ENCODE measurements at places on chromosomes 16 and 17.

DNA sequence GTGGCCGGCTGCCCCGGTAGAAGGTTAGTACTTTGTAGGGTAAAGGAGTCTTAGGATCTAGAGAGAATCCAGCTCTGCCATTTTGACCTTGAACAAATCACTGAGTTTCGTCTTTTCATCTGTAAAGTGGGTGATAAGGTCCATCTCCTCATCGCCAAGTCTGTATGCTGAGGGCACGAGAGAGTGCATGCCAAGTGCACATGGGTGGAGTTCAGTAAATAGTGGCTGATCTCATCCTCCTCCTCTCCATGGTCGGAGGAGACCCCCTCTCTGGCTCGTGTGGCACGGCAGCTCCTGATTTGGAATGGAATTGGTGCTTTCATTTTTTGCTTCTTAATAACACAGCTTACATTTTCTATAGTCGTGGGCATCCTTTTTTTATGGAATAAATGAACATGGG lies 30.7 kb downstream of the MYH3 start:
- no peak for DNase-seq

GRCh38 chr17:10757647-10758046 lies 27.8 kb upstream of the TMEM220 start:
- DNase-seq: no peak

- DNase-seq: peak; percentile 84
Measured at GRCh38 chr17:49575679-49576087, at the start of gene NXPH3. TSS of gene NXPH3 (plus strand) at chr17:49575871. CDS start at chr17:49576220, 349 bp downstream.

DNA sequence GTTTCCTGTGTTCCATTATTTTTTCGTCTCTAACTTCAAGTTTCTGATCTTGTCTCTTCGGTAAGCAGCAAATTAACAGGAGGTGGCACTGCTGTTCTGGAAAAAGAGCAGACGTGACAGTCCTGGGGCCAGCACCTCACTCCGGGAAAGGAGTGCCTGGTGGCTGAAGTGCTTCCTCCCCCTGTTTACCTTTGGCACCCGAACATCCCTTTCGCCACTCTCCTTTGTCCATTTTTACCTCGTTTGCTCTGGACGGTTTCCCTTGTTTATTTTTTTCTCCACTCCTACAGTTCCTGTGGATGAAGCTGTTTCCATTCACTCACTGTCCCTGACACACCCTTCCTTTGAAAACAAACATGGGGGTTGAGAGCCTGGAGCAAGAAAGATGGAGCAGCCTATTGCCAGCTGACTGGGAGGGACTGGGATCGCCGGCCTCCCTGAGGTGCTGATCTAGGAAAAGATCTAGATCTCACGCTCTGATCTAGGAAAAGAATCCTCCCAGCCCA lies 12.6 kb downstream of the SAP30BP start:
- DNase-seq: no peak

DNA sequence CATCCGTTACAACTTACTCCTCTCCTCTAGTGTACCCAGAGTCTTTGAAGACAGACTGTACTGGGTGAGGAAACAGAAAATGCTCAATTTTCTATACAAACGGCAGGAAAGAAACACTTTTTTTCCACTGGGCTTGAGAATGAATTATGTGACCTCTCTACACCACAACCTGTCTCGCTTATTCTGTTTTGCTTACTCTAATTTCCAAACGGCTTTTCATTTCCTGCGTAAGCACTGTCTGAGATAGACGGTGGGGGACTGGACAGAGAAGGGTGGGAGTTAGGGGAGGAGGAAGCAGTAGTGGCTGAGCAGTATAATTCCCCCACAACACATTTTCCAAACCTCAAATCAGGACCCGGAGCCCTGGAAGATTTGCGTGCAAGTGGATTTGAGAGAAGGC lies 191.4 kb upstream of the SDK2 start:
- no peak for DNase-seq

DNA sequence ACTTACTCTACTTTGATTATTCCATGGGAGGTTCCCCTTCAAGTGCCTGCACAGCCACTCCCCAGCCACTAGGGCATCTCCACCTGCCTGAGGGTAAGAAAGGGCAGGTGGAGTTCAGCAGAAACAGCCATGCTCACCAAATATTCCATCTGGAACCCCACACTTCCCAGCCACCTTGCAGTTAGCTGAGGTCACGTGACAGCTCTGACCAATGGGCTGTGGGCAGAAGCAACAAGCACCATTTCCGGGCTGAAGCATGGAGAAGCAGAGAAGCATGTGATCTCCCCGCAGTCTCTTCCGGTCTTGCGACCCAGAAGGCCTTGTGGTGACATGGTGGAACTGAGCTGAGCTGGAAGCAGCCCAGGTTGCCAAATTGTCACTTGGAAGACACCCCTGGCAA lies 108.6 kb downstream of the CCT6B start:
- no peak for DNase-seq

DNA sequence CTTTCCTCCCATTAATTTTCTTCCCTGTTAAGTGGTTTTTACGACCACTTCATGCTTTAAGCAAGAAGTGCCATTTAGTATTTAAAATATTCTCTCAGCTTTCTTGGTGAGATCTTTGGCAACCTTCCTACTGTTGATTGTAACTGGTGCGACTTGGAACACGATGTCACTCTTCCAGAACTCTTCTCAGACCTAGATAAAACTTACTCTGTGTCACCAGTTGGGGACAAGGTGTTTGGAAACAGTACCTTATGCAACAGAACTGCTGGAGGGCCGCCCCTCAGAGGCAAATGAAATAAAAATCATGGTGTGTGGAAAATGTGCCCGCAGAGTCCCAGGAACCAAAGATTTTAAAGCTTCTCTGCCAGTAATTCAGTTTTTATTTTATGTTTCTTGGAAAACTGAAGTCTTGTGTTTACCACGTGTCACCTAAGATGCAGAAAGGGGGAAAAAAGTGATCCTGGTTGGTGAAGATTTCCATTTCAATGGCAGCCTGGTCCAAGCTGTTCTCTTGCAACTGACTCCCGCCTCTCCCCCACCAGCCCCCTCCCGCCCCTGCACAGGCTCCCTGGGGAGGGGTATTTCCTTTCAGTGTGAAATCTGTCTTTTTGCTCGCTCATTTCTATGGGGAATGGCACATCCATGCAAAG lies 7.2 kb upstream of the HSD11B2 start:
- DNase-seq: no peak

DNA sequence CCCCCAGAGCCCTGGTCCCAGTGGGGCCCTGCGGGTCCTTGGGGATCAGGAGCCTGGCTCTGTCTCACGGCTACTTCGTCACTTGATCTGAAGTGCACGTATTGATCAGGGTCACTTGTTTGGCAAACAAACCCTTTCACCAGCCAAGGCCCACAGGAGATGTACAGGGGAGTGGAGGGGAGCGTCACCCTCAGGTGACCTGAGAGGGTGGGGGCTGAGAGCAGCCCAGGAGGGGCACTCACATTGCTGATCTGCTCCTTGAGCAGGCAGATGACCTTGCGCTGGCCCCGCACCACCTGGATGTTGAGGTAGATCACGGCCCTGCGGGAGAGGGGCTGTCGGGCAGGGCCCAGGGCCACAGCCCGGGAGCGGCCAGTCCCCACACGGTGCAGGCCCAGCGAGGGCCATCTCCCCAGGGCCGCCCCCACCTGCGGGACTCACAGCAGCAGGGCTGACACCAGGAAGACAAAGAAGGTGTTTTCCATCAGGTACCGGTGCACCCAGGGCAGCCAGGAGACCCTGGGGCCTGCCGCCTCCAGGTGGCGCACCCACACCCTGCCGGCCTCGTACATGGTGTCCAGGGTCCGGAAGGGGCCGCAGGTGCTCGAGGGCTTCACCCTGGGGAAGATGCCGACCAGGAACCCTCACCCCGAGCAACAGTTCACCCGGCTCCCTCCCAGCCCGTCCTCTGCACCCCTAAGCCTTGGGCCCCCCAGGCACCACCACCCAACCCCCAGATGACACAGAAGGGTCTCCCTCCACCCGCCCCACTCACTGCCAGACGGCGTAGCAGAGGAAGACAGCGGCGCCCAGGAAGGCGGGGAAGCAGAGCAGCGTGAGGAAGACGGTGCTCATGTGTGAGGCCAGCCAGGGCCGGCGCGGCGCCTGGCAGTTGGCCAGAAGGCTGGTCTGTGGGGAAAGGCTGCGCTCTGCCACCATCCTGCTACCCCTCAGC lies 11.3 kb downstream of the TMC6 start:
- DNase-seq: peak; percentile 39

DNA sequence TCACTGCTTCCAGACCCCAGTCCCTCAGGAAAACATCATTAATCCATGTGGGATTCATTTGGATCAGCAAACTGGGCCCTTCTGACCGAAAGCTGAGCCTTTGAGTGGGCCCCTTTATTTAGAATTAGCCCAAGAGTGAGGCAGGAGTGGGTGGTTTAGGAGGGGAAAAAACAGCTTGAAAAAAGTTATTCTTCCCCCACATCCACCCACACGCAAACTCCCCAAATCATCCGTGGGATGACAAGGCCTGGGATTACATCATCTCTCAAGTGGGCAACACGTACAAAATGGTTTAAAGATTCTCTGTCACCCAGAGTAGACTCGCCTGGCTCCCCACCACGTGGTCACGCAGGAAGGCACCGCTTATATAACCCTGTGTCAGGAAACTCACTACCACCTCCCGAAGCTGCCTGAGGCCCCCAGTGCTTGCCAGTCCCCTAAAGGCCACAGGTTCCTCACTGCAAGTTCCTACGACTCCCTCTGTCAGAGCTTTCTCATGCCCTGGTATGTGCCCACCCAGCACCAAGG lies 27.6 kb downstream of the GSG1L start:
- no peak for DNase-seq

- DNase-seq: no peak
Measured at GRCh38 chr16:84524346-84524920, 20.0 kb upstream of the MEAK7 start.

DNA sequence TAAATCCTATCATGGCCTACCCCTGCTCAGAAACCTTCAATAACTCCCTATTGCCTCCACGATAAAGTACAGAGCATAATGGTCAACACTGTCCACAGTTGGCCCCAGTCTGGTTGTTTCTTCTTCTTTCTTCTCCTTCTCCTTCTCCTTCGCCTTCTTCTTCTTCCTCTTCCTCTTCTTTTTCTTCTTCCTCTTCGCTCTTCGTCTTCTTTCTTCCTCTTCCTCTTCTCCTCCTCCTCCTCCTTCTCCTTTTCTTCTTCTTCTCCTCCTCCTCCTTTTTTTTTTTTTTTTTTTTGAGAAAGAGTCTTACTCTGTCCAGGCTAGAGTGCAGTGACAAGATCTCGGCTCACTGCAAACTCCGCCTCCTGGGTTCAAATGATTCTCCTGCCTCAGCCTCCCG lies 23.8 kb downstream of the MRM1 start:
- no peak for DNase-seq

Measured in stimulated activated CD8-positive, alpha-beta memory T cell treated with anti-CD3 and anti-CD28 coated beads, Interleukin-4, amount 100 ng/mL, for 48 hours (primary cell).